ENCODE measurements at places on chromosomes 4 and X. TPM values are rescaled to one million over a fixed set of nuclear protein-coding genes. Genes with fewer than 3 reads are reported as not detected.

DNA sequence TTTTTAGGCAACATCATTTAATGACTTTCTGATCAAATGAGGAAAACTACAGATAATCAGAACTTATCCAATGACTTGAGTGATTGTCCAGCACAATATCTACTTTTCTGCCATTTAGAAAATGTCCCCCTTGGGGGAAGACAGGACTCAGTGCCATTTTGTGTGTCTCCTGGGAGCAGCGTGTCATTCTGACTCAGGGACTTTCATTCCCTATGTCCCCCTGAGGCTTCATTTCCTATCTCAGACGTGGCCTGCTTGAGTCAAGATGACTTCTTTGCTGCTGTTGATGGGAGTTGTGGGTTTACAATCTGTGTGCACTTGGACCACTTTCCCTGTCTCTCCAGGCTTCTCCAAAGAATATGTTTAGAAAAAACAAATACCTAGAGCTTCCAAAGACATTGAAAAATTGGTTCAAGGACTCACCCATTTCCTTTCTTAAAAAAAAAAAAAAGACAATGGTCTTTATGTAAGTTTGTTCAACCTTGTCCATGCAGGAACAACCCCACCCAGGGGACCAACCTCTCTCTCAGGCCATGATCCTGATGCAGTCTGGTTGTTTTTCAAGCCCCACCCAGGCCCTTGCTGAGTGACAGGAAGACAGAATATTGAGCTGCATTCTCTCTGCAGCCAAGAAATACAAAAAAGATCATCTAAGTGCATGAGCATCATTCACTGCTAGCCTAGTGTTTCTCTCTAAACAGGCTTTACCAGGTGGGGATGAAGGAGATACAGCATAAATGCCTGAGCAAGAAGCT is 34.3 kb upstream of the TMEM154 start:
- H3K27me3 ChIP-seq: no peaks in the 10 kb centered on the region
- H3K36me3 ChIP-seq: no peaks in the 10 kb centered on the region
- H3K4me1 ChIP-seq: no peaks in the 10 kb centered on the region
- no peak overlapping the region for H3K27ac ChIP-seq
- H3K4me3 ChIP-seq: no peak overlapping the region
- DNase-seq: no peak

GRCh38 chrX:46407036-46407752 is 138.0 kb downstream of the ZNF674 start:
- no peaks in the 10 kb centered on the region for H3K27me3 ChIP-seq
- DNase-seq: no peak
- no peak overlapping the region for H3K4me3 ChIP-seq
- H3K4me1 ChIP-seq: no peaks in the 10 kb centered on the region
- H3K36me3 ChIP-seq: no peaks in the 10 kb centered on the region

The NLRP2B gene
- not detected for total RNA-seq

The ARAP2 gene
- total RNA-seq: 5.5 TPM
